NCI-H526 treated with DMSO at 0.1 percent for 48 hours (cell line): ENCODE measurements at places on chromosomes 11 and 22.

GRCh38 chr11:70430671-70431574, 32.6 kb downstream of the CTTN start:
- DNase-seq, result no peak

DNA sequence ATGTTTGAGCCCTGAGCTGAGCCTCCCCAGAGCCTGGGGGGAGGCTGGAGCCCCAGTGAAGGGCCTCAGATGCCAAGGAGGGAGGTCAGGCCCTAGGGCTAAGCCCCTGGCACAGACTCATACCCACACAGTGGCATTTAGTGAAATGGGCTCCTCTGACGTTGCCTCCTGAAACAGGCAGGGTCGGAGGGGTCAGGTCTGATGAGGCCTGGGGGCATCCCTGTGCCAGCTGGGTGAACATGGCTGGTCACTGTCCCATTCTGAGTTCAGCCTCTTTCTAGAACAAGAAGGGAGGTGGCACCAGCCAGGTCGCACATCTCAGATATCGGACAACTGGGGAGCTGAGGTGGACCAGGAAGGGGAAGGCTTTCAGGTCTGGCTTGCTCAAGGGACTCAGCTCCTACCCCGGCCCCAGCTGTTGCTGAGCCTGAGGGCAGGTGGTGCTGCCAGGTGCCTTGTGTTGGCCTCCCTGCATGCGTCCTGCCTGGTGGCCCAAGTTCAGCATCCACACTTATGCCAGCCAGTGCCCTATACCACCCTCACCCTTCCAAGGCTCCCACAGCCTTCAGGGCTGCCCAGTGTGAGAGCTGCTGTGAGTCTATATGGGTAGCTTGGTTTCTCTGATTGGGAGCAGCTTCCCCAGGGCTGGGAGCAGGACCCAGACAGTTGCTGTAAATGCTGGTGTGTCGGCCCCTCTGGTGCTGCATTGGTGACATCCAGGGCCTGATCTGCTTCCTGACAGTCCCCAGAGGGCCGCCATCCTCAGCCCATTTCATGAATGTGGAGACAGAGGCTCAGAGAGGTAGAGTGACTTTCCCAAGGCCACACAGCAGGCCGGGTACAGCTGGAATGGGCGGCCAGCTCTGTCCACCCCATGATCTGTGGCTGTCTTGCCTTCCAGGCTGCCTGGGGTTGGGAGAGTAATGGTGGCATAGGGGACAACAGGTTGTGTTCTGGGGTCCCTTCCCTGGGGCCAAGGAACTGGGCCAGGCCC, 32.8 kb upstream of the PPARA start:
- DNase-seq, result no peak

- no peak for DNase-seq
Measured at GRCh38 chr22:41338614-41339212, 37.4 kb downstream of the ZC3H7B start.

DNA sequence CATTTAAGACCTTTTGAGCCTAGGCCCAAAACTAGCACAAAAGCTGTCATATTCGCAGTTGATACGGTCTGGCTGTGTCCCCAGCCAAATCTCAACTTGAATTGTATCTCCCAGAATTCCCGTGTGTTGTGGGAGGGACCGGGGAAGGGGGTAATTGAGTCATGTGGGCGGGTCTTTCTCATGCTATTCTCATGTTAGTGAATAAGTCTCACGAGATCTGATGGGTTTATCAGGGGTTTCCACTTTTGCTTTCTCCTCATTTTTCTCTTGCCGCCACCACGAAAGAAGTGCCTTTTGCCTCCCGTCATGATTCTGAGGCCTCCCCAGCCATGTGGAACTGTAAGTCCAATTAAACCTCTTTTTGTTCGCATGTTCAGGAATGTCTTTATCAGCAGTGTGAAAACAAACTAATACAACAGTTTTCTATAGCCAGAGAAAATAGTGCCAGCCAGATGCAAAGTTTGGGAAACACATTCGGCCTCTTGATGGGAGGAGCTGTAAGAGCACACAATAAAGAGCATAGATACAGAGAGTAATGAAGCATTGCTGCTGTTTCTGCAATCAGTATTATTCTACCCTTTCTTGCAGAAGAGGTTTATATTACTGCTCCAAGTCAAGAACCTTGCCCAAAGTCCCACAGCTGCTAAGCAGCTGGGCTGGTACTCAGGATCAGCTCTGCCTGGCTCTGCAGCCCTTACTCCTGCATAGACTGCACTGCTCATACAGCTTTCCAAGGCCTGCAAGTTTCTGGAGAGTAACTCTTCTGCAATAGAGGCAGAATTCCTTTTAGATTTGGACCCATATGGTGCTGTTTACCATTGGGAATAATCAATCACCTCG, 2.0 kb upstream of the ZNF195 start:
- no peak for DNase-seq

DNA sequence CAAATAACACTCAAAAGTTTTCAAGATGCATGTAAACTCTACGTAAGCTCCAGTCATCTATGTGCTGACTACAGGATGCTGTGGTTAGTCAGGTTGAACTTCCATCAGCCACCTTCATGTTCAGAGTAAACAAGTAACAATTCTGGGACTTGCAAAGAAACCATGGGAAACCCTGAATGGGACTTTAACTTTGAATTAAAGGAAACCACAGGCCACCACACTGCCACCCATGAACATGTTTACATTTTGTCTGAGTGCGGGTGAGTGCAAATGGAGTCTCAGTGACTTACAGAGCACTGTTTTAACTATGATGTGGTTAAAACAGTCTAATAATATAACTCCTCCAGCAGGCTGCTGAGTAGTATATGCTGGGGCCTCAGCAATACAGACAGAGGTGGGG, 12.9 kb upstream of the SYTL2 start:
- no peak for DNase-seq
